Foreskin keratinocyte (primary cell): ENCODE measurements at places on chromosomes 1 and 21. TPM values are rescaled to one million over a fixed set of nuclear protein-coding genes. Genes with fewer than 3 reads are reported as not detected.

SPATA17 gene
- 0.37 and 0.78 TPM in 2 replicates for total RNA-seq

S1PR1 gene
- 16.9 and 24.9 TPM in 2 replicates for total RNA-seq

PAPPA2 gene
- 0.21 and 2.8 TPM in 2 replicates for total RNA-seq

AMY2A gene
- total RNA-seq = not detected in 2 replicates

VWA1 gene
- total RNA-seq = 15.0 and 17.5 TPM in 2 replicates

FOXD3 gene
- not detected in 2 replicates for total RNA-seq

QSOX1 gene
- total RNA-seq = 92.7 and 93.7 TPM in 2 replicates

RNU1-2 gene
- 2,556 and 4,441 TPM in 2 replicates for total RNA-seq

S100A5 gene
- total RNA-seq = 0.27 TPM in 1 of 2 replicates, not detected in the other

NGF gene
- total RNA-seq = 0.20 and 2.2 TPM in 2 replicates

PODN gene
- not detected in 2 replicates for total RNA-seq

CLCA4 gene
- 0.07 TPM in 1 of 2 replicates, not detected in the other for total RNA-seq

ITGB2 gene
- total RNA-seq = 6.4 and 6.5 TPM in 2 replicates

PTPN14 gene
- total RNA-seq = 47.6 and 48.2 TPM in 2 replicates

AKR7A3 gene
- total RNA-seq = 0.18 and 0.27 TPM in 2 replicates

- peak; percentile 32 for DNase-seq
These were observed 32.9 kb downstream of the ADCY10 start for GRCh38 chr1:167881069-167881468.

DNA sequence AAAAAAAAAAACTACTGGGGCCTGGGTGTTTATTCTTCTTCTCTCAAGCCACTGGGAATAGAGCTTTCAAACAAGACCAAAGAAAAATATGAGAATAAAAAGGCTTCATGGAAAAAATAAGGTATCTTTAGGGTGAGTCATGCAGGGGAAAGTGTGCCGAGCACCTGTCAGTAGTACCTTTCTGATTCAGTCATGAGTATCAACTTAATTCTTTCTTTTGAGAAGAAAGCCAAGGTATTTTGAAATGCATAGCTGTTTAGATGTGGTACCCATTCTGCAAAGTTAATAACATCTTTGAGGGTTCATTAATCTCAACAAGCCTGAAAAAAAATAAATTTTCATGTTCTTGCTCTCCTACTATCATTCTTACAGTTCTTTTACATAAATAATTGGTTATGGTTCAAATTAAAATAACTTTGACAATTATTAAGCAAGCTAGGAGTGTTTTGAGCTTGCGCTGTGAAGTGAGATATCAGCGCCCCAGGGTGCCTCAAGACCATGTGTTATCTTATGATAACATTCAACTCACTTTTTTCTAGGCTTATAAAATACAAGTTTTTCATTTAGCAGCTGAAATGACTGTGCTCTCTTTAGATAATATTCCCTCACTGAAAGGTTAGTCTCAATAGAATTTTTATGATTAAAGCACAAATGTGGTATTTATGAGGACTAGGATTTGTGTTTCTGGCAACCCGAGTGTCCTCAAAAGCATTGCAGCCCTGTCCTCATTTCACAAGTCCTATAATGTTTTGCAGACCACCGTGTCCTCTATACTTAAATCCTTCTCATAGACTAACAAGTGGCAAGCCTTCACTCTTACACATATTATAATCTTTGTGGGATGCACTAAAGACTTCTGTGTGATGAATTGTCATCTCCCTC, 138.6 kb downstream of the SLC44A5 start:
- DNase-seq = no peak

DNA sequence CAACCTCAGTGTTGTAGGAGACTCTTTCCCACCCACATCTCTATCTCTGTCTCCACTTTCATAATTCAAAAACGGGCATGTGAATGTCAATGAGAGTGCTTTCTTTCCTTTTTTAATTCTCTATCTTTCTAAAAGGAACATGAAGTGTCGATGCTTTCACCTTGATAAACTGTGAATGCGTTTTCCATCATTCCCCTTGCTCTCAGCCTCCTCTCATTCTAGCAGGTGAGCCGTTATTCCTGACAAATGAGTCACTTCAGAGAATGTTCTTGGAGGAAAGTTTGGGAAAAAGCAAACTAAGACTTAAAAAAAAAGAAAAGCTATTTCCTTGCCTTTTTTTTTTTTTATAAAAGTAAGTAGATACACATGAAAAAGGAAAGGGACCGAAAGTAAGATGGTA, 226.0 kb upstream of the C1orf87 start:
- no peak for DNase-seq

- no peak for DNase-seq
These were observed 129.0 kb downstream of the GABPA start for GRCh38 chr21:25863747-25864146.

- DNase-seq = no peak
These were observed 199.4 kb upstream of the CACYBP start for GRCh38 chr1:174800216-174800851.

GRCh38 chr1:32104127-32104526, 3.7 kb upstream of the KPNA6 start:
- DNase-seq = no peak

GRCh38 chr1:223331301-223331700, 32.7 kb downstream of the SUSD4 start:
- DNase-seq = no peak

- DNase-seq = no peak
These were observed 5.3 kb upstream of the CHD1L start for GRCh38 chr1:147236959-147237791.

DNA sequence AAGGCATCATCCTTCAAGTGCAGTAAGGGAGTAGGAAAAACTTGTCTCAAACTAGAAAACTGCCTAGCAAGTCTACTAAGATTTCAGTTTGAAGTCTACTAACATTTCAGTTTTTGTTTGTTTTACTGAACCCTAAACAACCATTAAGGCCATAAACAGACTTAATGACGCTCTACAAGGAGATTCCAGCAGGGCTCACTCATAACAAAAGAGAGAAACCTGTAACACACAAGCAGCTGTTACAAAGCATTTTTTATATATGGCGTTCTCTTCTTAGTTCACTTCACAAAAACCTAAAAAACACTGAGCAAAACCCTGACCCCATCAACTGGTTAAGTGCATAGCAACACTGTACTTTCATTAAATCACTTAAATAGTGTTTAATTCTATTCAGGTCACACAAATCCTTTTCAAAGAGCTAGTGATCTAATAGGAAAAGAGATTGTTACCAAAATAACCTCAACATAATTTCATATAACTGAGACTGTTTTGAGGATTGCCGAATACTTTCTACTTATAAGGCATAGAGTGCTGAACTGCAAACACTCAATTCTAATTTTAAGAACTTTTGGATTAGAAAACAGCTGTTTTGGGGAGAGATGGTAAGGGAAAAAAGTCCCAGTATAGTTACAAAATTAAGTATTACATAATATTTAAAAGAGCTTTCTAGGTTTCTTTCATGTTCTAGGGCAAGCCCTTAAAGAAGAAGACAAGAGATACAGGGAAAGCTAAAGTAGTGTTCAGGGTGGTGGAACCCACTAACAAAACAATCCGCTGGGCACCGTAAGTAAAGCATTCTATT, 1.4 kb downstream of the B3GALNT2 start:
- peak; percentile 45 for DNase-seq

GRCh38 chr21:25528515-25528914, 78.8 kb downstream of the MRPL39 start:
- no peak for DNase-seq

DNA sequence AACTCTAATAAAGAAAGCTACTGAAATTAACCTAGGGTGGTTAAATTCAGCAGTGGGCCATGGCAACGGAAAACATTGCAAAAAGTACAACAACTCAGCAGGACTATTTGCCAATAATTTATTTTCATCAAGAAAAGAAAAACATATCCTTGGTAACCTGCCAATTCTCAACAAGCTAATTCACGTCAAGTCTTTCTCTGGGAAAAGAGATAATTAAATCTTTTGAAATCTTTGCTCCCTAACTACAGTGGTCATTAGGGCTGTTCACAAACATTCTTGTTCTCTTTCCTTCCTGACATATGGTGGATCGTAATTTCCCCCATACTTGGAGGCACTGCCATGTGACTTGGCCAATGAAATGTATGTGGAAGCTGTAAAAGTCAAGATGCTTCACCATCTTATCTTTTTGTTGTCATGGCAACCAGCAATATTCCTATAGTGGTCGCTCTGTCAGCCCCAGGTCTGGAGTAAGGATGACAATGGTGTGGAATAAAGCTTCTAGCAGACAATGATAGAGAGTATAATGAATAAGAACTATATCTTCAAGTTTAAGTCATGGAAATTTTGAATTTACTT, 29.6 kb upstream of the ZNF326 start:
- no peak for DNase-seq

DNA sequence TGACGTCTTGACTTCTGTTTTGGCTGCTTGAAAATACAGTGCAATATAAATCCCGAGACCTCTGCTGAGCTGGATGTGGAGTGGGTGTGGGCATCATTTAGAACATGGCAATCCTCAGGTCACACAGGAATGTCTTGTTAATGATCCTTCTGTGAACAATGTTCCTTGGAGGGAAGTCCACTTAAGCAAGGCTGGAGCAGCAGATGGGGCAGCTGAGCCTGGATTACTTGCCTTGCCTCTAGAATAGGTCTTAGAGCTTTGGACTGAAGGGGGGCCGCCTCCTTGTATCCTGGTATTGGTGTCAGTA, 926 bp upstream of the SCMH1 start:
- DNase-seq = no peak

DNA sequence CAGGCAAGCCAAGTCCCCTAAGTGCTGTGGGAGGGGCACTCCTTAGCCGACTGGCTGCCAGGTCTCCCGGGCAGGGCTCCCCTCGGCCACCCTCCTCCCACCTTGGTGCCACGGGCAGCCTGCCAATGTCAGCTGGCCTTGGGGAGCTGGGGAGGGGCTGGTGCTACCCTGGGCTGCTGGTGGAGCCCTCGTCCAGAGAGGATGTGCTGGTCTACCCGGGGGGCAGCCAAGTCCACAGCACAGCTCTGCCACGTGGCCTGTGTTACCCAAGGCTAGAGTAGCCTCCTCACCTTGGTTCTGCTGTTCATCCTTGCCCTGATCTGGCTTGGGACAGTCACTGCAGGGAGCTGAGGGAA, 42.9 kb downstream of the CRYAA start:
- no peak for DNase-seq

- no peak for DNase-seq
These were observed 18.9 kb upstream of the IGSF5 start for GRCh38 chr21:39726133-39726532.

DNA sequence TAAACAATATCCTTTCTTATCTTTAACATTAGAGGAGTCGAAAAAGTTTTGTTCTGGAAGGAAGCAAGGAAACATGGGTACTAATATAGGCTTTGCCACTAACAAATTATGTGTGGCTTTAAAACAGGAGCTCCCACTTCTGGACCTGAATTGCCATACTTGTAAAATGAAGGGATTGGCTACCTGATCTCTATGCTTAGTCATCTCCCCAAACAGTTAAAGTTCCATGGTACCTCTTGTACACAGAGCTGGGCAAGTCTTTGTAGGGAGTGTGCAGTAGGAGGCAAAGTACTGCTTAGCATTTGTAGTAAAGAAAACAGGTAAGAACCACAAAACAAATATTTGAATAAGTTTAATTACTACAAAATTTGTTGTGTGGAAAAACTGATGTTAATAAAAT, 81.3 kb downstream of the MAST2 start:
- peak; percentile 13 for DNase-seq

GRCh38 chr1:98702976-98703375, 41.5 kb downstream of the SNX7 start:
- DNase-seq = peak; percentile 30

- DNase-seq = no peak
These were observed 140.5 kb downstream of the LIPI start for GRCh38 chr21:14070049-14070893.

DNA sequence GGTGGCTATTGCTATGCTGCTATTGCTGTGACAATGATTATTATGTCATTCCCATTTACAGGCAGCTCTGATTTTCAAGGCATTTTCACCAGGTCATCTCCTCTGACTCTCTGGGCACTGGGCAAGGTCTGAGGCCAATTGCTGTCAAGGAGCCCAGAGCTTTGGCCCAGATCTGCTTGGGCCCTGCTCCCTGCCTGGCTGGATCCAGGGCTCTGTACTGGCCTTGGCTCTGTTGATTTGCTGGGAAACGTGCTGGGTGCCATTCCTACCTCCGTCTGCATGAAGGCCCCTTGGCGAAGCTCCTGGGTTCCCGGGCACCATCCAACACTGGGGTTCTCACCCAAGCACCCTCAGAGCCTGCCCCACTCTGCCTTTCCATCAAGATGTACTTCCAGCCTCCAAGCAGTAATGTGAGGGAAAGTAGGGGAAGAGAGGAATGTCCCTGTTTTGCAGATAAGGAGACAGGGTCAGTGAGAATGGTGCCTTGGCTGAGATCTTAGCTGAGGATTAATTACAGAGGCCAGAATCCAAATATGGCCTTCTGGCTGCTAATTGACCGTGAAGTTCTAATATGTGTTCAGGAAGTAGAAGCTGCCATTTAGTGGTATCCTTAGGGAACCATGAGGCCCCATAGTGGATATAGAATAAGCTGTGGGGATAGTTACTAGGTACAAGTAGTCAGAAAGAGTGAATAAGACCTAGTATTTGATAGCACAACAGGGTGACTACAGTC, 63.9 kb downstream of the HTR6 start:
- no peak for DNase-seq

GRCh38 chr1:220391491-220391890, 119.2 kb upstream of the RAB3GAP2 start:
- DNase-seq = peak; percentile 65

DNA sequence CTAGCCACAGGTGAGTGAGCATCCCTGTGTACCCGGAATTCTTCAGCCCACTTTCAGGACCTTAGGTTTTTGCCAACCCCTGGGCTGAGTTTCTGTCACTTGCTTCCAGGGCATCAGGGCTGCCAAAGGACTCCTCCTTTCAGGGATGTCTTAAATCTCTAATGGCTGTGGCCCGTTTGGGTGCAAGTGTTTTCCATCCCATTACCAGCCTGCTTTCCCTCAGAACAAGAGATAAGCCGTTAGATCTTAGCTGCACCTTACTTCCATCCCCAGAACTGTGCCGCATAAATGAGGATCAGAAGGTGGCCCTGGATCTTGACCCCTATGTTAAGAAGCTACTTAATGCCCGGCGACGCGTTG, 652 bp downstream of the SNAPIN start:
- no peak for DNase-seq

- no peak for DNase-seq
These were observed 9.4 kb downstream of the USP48 start for GRCh38 chr1:21773585-21773984.

DNA sequence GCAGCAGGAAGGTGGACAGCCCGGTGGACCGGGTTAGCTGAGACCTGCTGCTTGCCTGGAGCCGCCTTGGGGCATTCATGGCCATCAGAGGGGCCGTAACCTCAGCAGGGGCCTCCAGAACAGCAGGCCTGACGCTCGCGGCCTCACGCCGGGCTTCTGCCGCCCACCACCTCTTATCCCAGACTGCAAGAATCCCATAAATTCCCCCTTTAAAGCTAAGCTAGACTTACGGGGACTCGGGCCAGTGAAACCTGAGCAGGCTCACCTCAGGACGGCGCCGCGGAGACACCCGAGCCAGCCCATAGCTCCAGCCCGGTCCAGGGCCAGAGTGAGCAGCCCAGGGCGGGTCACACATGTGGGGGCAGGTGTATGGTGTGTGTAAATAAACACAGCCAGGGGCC, 132.3 kb downstream of the GLIS1 start:
- no peak for DNase-seq

DNA sequence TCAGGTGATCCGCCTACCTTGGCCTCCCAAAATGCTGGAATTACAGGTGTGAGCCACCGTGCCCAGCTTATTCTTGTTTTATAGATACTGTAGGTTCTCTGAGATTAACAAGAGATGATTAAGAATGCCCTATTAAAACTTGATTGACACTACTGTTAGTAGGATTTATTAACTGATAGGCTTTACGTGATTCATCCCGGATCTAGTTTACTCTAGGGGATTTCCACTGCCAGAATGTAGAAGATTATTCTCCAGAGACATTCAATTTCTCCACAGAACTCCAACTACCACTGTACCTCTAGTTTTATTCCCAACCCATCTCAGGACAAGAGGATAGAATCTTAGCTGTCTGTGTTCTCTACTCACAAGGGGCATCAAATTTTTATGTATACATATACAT, 26.3 kb upstream of the RBM34 start:
- DNase-seq = no peak
